Activated CD4-positive, CD25-positive, alpha-beta regulatory T cell treated with anti-CD3 and anti-CD28 coated beads, Interleukin-2, amount 50 U/mL, for 24 hours (primary cell): ENCODE measurements at places on chromosomes 12 and 14.
A peak's percentile ranks its signal among the peaks of the same experiment; 100 is the strongest.

- no peak for ATAC-seq
These were observed 928.6 kb downstream of the TMEM121 start for GRCh38 chr14:106455026-106455425.

GRCh38 chr12:27780612-27781408 is 774 bp upstream of the MANSC4 start:
- ATAC-seq: peak; percentile 31

DNA sequence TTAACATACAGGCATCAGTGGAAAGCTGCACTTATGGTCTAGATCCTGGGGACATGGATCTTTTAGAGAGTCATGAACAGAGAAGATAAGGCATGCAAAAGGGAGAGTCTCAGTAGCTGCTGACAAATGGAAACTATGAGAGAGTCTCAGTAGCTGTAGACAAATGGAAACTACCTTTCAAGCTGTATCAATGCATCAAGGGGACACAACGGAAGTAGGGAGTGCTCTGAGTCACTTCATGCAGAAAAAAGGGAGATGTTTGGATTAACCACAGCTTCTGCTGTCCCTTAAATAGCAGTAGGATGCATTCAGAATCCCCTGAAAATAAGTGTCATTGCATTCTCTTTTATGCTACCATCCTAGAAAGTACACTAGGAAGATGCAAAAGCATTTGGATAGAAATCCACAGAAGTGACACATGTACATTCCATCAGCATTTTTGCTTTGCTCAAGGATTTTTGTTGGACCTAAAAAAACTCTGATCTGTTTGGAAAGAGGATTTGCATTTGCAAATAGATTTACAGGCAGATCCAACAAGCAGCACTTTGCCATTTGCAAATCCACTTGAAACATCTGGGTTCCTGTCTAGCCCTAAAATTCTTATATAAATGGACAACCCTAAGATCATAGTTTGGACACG is 227.5 kb upstream of the LMO3 start:
- ATAC-seq: no peak

- ATAC-seq: no peak
These were observed 113.4 kb downstream of the DICER1 start for GRCh38 chr14:95043732-95044462.

- ATAC-seq: no peak
These were observed 393 bp upstream of the KLHL33 start for GRCh38 chr14:20436363-20436755.

GRCh38 chr12:93154753-93155480 is 222.8 kb upstream of the NUDT4 start:
- no peak for ATAC-seq

GRCh38 chr14:62133776-62134550 is 371.7 kb downstream of the SNAPC1 start:
- ATAC-seq: no peak

- no peak for ATAC-seq
These were observed 110.2 kb downstream of the FGD4 start for GRCh38 chr12:32509328-32510091.

- ATAC-seq: no peak
These were observed 3.2 kb upstream of the TUBA1C start for GRCh38 chr12:49261721-49262120.

DNA sequence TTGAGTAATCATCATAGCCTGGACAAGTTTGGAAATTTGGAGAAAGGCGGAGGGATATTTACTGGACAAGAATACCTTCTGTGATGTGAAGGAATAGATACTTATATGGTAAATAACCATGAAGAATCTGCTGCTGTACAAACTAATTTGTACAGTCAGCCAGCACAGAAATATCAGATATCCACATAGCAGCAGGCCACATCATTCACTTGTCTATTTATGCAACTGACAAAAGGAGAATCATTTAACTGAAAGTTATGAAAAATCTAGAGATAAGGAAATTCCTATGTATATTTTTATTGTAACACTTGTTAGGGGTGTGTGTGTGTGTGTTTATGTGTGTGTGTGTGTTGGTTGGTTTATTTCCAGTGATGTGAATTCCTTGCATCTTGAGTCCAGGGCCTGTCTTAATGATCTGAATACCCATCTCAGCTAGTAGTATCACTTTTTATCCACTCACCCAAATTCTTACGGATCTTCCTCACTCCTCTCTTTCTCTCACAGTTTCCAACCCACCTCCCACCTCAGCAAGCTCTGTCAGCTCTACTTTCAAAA is 10.5 kb upstream of the LRIG3 start:
- no peak for ATAC-seq

DNA sequence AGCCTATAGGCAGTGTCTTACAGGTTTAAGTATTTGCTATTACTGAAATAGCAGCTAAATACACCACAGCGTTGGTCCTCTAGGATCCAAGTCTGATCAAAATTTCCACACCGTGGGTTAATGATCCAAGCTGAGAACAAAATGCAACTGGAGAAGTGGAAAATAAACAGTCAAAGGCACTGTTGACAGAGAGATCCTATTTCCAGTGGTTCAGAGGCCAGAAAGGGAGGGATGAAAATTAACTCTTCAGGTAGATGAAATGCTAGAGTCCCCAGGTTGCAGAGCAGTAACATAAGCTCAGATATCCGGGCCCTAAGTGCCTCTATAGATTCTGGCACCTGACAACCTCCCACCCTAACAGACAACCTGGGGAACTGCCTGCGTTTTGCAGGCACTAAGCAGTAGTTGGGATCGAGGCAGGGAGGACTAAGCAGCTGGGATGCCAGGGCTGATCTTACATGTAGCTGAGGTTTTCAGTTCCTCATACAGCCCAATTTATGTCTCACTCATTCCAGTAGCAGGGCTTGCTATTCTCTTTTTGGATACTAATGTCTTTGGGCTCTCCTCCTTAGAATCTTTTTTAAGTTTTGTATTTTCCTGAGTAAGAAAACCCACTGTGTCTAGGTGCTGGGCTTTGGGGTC is 42.7 kb upstream of the CRACR2A start:
- ATAC-seq: no peak

DNA sequence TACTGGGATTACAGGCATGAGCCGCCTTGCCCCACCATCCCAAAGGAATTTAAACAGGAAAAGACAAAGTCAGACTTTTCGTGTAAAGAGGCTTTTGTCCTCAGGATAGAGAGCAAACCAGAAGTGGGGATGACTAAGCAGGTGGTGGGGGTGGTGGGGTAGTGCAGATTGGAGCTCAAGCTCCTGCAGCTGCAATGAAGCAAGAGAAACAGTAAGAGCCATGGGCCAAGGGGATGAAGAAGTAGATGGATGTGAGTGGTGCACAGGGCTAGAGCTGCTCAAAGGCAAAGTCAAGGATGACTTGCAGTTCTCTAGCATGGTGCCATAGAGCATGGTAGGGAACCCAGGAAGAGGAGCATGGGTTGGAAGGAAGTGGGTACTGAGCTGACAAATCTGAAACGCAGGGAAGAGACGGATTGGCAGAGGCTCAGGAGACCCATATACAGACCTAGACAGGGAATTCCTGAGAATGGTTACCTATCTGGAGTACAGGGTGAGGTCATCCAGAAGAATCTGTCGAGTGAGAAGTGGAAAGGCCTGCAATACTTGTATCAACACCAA is 11.4 kb upstream of the RNF34 start:
- ATAC-seq: no peak

DNA sequence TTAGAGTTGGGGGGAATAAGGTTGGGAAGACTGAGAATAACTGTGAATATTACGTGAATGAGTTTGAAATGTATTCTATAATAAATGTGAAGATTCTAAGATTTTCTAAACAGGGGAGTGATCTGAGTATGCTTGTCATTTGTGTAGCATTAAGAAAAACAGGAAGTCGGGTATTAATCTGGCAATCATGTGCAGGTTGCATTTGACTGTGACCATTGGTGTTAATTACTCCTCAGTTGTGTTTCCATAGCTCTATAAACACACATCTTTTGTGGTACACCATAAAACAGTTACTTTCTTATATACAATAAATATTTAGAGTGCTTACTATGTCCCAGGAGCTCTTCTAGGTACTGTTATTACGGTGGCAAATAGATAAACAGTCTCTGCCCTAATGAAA is 434.4 kb upstream of the PDE3A start:
- no peak for ATAC-seq

GRCh38 chr12:89464974-89465592 is 59.5 kb downstream of the GALNT4 start:
- no peak for ATAC-seq

GRCh38 chr12:66851134-66851533 is 172.3 kb upstream of the GRIP1 start:
- no peak for ATAC-seq

DNA sequence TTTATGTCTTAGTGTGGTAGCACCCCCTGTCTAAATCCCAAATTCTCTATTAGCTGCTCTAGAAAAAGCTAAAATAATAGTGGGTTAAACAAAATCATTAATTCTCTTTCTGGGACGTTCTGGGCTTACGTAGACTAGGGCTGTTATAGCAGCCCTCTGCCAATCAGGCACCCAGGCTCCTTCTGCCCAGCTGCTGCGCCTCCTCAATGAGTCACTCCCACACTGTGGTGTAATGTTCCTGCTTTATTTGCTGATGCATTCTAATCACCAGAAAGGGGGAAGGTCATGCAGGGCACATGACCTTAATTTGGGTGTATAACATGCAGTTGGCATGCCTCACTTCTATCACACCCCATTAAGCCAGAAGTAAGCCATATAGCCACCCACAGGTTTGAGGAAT is 294.5 kb downstream of the GALC start:
- ATAC-seq: no peak

DNA sequence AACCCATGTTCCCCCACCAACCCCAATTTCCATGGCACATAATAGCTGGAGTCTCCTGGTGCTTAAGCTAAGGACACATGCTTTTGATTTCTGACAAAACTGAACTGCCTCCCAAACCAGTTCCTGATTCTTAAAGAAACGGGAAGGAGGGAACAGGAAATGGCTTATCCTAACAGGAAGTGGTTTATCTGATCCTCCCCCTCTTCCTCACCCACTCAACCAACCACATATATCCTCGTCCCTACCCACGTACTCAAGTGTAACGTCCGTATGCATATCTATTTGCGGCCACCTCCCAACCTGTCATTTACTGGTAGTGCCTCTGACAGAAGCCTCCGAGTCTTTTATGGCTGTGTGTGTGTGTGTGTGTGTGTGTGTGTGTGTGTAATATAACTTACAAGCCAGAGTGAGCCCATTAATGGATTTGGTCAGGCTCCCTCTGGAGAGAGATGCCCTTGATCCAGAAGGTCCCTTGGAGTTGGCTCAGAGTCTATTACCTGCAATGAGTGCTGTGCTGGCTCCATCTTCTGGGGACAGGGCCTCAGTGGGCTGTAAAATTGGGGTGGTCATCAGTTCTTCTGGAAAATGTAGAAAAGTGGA is 7.7 kb downstream of the DAZAP2 start:
- ATAC-seq: peak; percentile 69

- peak; percentile 49 for ATAC-seq
These were observed 179.1 kb downstream of the KITLG start for GRCh38 chr12:88401155-88401554.

DNA sequence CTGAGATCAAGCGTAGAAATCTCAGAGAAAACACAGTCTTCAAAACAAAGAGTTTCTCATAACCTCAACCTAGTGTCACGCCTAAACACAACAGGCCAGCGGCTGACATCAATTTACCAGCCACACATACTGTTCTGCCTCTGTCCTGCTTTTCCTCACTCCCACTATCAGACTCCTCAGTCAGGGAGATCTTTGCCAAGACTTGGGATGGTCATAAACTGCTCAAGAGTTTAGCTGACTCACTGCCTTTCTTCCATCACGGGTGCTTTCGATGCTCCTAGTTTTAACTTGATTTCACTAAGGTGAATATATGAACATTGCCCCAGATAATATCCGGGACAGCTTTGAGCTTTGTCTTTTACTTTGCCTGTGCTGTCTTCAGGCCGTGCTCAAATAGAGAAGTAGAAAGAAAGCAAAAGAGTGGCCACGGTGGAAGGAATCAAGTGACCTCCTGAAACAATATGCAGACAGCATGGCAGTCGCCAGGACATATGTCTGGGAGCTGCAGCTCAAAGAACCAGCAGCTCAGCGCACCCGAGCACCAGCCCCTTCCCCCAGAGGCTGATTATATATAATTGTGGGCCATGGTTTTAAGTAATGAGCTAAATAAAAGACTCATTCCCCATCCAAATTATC is 12.1 kb downstream of the MDM1 start:
- no peak for ATAC-seq

DNA sequence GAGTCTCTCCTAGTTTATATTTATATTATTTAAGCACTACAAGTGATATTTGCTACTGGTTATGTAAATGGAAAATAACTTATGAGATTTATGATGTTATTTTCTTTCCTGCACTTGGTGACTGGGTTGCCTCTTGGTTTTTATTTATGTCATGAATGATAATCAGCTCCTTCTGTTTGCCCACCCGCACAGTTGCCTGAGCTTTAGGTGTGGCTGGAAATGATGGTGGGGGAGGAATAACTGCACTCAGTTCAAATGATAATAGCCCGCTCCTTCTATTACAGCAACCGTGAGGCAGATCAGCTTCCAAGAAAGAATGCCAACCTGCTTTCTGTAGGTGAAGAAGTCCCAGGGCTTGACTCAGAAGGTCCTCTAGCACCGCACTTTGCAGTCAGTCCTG is 190.2 kb upstream of the CAND1 start:
- ATAC-seq: no peak

DNA sequence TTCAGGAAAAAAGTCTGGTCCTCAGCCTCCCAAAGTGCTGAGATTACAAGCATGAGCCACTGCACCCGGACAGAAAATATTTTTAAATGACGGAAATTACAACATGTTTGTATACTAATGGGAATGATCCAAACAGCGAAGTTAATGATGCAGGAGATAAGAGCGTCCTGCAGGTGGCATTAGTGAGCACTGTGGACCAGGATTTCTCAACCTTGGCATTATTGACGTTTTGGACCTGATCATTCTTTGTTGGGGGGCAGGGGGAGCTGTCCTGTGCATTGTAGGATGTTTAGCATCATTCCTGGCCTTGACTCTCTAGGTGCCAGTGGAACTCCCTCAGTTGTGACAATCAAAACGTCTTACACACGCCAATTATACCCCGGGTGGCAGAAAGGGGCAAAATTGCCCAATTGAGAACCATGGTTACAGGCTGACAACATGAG is 34.1 kb downstream of the SCFD1 start:
- no peak for ATAC-seq

GRCh38 chr12:68240975-68241374 is 12.4 kb downstream of the IL22 start:
- peak; percentile 100 for ATAC-seq

DNA sequence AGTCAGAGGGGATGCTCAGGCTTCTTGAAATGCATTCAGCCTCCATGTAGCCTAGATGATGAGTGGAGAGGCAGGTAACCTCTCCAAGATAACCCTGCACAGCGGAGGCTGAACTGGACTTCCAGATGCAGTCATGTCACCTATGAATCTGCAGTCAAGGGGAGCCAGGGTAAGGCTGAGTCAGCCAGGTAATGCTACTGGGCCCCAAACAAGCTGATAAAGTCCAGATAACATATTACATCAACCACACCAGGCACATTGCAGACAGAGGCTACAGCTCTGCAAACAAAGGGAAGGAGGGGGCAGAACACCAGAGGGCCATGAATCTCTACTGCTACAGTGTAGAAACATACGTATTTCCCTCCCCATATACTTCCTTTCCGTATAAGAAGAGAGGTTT is 14.0 kb downstream of the RNASE9 start:
- ATAC-seq: no peak
